ENCODE measurements at places on chromosomes 5 and 9.

DNA sequence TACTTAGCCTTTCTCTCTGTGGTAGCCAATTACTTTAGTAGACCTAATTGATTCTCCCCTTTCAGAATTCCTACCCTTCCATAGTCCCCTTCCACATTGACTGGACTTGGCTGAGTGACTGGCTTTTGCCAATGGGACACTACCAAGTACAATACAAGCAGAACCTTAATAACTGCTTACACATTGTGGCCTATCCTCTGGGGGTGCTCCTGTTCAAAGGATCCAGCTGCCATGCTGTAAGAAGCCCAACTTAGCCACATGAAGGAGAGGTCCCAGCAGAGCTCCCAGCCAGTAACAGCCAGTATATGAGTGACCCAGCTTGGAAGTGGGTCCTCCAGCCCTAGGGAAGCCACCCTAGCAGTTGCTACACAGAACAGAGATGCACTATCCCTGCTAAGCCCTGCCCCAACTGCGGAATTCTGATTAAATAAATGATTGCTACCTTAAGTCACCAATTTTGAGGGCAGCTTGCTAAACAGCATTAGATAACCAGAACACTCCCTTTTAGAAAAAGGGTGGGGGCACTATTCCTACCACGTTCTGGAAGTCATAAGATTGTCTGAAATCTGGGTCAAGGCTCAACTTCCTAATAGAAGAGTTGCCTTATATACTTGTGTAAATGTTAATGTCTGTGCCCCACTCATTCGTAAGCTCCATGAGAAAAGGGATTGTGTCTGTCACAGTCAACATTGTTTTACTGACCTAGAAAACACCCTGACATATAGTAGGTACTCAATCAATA is 11.1 kb upstream of the APTX start:
- DNase-seq, result no peak

DNA sequence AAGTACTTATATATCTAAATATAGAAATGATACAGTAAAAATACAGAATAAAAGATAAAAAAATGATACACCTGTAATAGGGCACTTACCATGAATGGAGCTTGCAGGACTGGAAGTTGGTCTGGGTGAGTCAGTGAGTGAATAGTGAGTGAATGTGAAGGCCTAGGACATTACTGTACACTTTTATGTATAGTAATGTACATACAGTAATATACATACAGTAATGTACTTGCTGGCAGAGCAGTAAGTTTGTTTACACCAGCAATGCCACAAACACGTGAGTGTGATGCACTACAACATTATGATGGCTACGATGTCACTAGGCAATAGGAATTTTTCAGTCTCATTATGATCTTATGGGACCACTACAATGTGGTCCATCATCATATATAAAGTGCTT is 34.2 kb downstream of the SUSD1 start:
- DNase-seq, result no peak

DNA sequence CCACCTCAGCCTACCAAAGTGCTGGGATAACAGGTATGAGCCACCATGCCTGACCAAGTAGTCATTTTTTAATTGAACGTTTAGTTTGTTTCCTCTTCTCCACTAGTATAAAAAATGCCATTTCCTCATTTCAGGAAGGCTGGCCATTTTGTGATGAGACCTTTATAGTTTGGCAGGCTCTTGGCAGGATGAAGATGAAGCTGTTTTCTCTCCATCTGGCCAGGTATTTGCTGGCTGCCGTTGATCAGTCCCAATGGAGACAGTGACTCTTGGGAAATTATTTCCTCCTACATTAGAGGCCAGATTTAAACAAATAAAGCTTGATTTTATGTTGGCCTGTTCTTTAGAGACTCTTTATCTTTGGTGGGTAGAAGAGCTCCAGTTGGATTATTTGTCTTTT is 199.0 kb downstream of the ARHGAP26 start:
- DNase-seq, result no peak

DNA sequence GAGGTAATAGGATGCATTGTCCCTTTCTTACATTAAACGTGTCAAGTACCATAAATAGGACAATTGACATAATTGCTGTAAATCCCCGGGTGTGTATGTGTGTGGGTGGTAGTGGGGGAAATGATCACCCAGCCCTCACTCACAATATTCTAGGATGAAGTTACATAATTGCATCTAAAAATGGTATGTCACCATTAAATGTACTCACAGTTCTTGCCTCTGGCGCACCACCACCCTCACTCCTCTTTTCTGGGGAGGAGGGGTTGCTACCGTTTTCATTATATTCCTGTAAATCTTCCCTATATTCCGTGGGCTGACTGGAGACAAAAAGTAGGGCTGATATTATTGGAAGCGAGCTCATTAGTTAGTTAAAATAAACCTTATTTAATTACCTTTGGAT is 563.8 kb downstream of the TLR4 start:
- no peak for DNase-seq

DNA sequence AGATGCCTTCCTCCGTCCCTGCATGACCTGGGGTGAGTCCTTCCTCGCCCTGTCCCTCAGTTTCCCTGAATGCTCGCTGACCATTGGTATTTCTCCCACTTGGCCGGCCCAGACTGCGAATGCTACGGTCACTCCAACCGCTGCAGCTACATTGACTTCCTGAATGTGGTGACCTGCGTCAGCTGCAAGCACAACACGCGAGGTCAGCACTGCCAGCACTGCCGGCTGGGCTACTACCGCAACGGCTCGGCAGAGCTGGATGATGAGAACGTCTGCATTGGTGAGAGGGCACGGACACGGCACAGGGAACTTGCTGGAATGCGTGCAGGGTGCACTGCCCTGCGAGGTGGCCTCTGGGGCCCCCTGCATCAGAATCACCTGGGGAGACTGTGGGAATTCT is 77.1 kb downstream of the NTNG2 start:
- no peak for DNase-seq

- no peak for DNase-seq
These were observed 2.7 kb upstream of the GBGT1 start for GRCh38 chr9:133166392-133166791.

- no peak for DNase-seq
These were observed 368.3 kb upstream of the SPATA31A5 start for GRCh38 chr9:60545878-60546385.

DNA sequence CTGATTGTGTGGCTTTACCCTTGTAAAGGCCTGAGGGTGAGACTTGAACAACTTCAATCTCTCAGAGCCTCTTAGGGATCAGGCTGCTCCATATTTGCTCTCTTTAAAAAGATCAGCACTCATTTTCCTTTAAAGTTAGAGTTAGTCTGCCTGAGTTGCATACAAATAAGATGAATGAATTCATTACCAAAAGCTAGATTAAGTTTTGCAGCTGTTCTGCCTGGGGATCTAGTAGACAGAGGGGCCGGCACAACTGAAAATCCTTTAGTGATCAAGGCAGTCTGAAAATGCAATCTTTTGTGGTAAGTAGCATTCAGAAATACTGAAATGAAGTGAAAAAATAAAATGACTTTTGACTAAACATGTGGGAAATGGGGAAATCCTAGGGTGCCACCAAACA is 264.0 kb downstream of the MAN2A1 start:
- no peak for DNase-seq

- no peak for DNase-seq
These were observed 16.1 kb upstream of the LNPEP start for GRCh38 chr5:96919754-96920197.

GRCh38 chr5:112779531-112779930 is 41.8 kb downstream of the APC start:
- DNase-seq, result no peak

DNA sequence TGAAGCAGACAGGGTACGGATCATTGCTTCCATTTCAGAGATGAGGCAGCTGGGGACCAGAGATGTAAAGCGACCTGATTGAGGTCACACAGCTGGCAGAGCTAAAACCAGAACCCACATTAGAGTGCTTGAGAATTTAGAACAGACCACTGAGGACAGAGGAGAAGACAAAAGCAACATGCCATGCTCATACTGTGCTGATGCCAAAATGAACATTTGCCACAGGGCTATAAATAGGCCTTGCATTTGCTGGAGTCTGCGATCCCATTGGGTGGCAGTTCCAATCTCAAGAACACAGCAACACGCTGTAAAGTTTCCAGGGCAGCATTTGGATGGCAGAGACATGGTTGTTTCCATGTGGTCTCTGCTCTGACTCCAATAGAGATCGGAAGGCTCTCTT is 222.4 kb upstream of the TBC1D2 start:
- DNase-seq, result no peak

GRCh38 chr9:34158362-34158869 is 20.4 kb upstream of the UBAP1 start:
- no peak for DNase-seq

- no peak for DNase-seq
These were observed 171.2 kb upstream of the ACTBL2 start for GRCh38 chr5:57653636-57654290.

DNA sequence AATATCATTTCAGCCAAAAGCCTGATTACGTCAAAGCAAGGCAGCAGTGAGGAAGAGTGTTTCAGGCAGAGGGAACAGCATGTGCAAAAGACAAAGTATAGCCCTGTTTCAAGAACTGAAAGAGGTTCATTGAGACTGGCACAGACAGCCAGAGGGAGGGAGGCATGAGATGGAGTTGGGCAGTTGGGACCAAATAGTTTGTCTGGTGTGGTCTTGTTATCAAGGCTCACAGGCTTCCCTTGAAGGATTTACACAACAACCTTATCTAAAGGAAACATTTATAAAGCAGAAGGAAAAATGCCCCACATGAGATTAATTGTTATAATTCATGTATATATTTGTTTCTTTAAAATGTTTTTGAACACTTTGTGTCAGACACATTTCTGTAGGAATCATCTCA is 253.3 kb downstream of the DMAC1 start:
- DNase-seq, result no peak

DNA sequence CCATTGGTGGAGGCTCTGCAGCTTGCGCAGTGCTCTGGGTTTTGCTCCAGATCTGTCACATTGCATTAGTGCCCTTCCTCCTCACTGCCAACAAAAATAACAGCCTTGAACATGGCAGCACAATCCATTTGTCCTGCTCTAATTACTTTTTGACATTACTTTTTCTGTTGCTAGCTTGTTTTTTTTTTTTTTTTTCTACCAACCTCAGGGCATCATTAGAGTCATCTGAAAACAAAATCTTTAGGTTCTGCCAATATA is 117.5 kb upstream of the NR5A1 start:
- DNase-seq, result no peak

- no peak for DNase-seq
These were observed 159.9 kb downstream of the CSNK1G3 start for GRCh38 chr5:123671711-123672456.

DNA sequence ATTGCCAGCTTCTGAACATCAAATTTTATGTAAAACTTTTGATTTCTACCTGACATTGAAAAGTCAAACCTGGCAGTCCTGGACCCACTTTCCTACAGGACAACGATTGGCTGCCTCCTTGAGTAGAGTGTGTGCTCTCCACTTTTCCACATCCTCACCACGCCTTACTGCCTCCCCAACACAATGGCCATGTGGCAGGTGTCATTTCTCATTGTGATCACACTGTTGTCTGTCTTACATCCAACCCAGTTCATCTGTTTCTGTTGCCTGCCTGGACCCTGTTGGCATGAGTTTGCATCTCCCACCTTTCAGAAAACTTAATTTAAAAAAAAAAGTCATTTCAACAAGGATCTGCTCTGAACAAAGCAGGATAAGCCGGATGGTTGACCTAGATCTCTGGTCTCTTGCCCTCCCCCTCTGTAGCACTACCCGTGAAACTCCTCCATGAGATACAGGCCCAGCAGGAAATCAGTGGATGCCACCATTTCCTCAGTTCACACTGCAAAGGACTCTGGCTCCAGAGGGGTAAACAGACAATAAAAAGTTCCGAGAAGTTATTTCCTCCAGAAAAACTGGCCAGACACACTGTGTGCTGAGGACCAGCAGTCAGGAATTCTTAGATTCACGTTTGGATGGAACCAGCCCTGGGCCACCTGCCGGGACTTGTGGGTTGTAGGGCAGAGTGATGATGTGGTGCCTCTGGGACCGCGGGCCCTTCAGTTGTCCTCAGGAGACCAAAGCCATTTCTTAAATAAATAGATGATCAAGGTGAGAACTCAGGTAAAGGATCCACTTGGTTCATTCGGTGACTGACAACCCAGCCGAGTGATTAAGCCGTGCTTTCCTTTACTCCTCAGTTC is 48.6 kb downstream of the AMBP start:
- DNase-seq, result no peak

GRCh38 chr5:173968154-173968797 is 20.7 kb upstream of the C5orf47 start:
- DNase-seq, result no peak

DNA sequence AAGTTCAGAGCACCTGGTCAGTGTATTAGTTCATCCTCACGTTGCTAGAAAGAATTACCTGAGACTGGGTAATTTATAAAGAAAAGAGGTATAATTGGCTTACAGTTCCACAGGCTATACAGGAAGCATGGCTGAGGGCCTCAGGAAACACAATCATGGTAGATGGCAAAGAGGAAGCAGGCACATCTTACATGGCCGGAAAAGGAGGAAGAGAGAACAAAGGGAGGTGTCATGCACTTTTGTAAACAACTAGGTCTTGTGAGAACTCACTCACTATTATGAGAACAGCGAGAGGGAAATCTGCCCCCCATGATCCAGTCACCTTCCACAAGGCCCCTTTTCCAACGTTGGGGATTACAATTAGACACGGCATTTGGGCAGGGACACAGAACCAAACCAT is 28.8 kb upstream of the CAVIN4 start:
- DNase-seq, result no peak

GRCh38 chr5:133341296-133341695 is 271.0 kb downstream of the FSTL4 start:
- no peak for DNase-seq

DNA sequence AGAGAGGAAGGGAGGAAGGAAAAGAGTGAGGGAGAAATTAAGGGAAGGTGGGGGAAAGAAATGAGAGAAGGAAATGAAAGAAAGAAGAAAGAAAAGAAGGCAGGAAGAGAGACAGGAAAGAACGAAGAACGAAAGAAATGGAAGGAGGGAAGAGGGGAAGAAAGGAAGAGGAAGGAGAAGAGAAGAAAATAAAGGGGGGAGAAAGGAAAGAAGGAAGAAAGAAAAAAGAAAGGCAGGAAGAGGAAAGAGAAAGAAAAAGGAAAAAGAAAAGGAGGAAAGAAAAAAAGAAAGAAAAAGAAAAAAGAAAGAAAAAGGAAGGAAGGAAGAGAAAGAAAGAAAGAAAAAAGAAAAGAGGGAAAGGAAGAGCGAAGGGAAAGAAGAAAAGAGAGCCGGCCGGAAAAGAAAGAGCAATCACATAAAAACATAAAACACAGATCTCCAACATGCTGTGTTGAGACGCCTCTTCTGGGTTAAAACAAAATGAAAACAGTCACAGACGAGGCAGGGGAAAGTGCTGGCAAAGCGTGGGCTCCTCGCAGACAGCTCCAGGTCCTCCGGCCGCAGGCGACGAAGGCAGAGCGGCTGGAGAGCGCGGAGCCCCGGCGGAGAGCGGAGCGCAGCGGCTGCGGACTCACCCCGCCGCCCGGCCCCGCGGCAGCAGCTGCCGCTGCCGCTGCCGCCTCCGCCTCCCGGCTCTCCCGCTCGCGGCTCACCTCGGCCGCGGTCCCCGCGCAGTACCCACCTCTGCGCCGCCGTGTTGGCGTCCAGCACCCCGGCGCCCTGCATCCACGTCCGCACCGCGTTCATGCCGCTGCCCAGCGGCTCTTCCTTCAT is 896 bp downstream of the EBF1 start:
- peak; percentile 45 for DNase-seq

Measured in NCI-H446 treated with DMSO at 0.1 percent for 48 hours (cell line).